HS-27A (cell line): ENCODE measurements at places on chromosomes 5 and 9.

- DNase-seq = no peak
Observed at GRCh38 chr5:58456026-58456425, 3.9 kb downstream of the PLK2 start.

DNA sequence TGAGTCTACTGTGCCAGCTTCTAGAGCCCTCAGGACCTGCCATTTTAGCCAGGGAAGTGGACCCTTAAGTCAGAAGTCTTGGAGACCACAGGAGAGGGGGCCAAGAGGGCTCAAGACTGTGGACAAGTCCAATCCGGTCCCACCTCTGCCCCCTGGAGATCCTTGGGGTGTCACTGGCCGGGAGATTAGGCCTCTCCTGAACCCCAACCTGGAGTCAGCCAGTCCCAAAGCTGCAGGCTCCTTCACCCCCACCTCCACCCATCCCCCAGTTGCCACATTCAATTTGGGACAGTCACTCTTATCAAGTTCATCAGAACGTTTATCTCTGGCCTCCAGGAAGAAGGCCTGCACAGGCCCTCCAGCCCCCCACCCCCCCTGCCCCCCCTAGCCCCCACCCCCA lies 290 bp downstream of the SLC23A1 start:
- no peak for DNase-seq

DNA sequence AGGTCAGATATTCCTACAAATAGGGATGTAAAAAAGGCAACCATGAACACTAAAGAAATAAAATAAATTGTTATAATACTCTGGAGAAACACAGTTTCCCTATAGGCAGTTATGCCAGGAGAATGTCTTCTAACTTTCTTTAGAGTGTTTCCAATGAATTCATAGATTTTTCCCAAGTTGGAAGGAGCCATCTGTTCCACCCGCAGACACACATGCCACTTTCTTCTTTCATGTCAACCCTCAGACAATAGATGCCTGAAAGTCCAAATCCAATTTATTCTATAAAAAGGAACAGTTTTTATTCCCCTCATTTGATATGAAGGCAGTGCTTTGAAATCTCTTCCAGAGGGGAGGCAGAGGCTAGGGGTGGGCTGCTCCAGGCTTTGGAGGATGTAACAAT lies 418.1 kb downstream of the ACTL7B start:
- no peak for DNase-seq

DNA sequence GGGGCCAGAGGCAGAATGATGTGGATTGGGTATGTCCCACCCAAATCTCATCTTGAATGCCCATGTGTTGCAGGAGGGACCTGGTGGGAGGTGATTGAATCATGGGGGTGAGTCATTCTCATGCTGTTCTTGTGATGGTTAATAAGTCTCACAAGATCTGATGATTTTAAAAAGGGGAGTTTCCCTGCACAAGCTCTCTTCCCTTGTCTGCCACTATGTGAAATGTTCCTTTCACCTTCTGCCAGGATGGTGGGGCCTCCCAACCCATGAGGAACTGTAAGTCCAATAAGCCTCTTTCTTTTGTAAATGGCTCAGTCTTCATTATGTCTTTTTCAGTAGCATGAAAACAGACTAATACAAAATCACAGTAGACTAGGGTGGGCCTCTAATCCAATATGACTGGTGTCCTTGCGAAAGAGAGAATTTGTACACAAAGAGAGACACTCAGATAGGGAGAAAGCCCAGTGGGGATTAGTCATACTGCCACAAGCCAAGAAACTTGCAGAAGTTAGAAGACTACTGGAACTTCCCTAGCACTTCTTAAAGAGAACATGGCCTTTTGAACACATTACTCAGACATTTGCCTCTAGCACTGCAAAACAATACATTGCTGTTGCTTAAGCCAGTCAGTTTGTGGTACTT lies 68.4 kb downstream of the ANXA1 start:
- DNase-seq = no peak

- no peak for DNase-seq
Observed at GRCh38 chr5:72402959-72403628, 82.9 kb downstream of the PTCD2 start.

- DNase-seq = peak; percentile 27
Observed at GRCh38 chr5:45038366-45038987, 229.7 kb downstream of the MRPS30 start.

GRCh38 chr5:158461240-158461854 lies 602.4 kb upstream of the CLINT1 start:
- DNase-seq = no peak

- no peak for DNase-seq
Observed at GRCh38 chr5:159106569-159107282, 7.0 kb upstream of the EBF1 start.

GRCh38 chr5:179558932-179559283 lies 8.6 kb downstream of the RUFY1 start:
- DNase-seq = no peak

GRCh38 chr5:76175821-76176403 lies 92.7 kb downstream of the SV2C start:
- no peak for DNase-seq

DNA sequence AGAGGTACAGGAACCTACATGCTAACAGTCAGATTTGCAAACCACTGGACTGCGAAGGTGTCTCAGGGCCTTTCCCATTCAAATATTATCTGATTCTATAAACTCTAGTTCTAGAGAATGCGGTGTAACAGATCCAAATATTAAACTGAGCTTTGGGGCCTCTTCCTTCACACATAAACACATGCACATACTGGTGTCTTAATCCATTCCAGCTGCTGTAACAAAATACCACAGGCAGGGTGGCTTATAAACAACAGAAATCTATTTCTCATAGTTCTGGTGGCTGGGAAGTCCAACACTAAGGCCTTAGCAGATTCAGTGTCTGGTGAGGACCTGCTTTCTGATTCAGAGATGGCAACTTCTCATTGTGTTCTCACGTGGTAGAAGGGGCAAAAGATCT lies 30.2 kb downstream of the RETREG1 start:
- no peak for DNase-seq

GRCh38 chr9:124022201-124023121 lies 10.9 kb downstream of the LHX2 start:
- DNase-seq = no peak

DNA sequence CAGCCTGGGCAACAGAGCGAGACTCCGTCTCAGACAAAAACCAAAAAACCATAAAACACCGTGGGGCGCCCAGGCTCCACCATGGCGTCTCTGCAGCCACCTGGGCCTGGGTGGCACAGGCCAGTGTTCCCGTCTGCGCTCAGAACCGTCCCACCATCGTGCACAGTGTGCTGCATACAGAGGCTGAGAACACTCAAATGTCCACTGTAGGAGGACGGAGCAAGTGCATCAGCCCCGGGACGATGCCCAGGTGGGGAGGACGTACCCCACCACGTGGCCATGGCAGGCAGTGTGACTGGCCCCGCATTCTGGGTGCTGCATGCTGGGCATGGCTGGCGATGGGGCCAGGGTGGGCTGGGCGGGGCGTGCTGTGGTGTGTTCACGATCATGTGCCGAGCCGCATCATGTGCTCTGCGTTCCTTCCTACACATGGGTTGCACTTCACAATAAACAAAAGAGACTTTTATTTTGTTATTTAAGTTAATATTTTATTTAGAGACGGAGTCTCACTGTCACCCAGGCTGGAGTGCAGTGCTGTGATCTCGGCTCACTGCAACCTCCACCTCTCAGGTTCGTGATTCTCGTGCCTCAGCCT lies 37.8 kb downstream of the EXD3 start:
- no peak for DNase-seq

GRCh38 chr9:91711755-91712601 lies 238.1 kb downstream of the ROR2 start:
- no peak for DNase-seq

DNA sequence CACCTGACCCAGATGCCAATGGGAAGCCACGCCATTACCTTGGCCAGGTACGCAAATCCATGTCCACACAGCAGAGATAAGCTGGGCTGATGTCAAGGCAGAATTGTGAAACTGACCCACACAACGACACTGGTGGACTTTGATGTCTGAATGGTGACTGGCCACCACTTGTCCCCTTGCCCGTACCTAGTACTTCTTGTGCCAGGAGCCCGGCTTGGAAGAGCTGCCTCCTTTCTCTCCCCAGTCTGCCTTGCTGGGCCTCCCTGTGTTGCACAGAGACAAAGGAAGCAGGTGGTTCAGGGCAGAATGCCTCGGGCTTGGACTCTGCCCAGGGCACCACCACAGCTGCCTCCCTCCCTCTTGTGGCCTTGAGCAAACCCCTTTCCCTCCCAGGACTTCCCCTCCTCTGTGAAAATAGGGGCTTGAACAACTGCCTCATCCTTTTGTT lies 23.3 kb downstream of the PTGES2 start:
- DNase-seq = no peak

DNA sequence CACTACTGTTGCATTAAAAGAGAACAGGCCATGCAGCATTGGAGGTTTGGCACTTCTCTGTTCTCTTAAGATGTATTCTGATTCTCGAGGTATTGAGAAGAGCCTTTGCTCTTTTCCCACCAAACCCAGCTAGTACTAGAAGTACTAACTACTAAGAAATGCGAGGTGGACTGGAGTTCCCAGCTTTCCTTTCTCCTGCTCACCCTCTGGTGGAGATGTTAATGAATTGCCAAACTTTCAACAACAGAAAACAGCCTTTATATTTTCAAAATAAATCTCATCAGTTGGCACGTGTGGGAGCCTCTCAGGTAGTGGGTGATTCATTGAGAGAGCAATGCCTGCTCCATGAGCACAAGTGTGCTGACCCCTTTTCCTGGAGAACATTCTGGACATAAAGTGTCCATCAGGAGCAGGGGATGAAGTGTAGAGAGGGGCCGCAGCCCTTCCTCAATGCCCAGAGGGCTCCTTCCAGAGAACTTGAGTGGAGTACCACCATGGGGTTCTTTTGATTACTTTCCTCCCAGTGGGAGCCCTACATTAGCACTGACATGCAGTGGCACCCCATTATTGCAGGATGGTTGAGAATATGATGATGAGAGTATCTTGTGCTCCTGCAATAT lies 45.7 kb downstream of the TMEM174 start:
- no peak for DNase-seq

GRCh38 chr9:94905606-94906005 lies 179.1 kb downstream of the AOPEP start:
- DNase-seq = no peak

DNA sequence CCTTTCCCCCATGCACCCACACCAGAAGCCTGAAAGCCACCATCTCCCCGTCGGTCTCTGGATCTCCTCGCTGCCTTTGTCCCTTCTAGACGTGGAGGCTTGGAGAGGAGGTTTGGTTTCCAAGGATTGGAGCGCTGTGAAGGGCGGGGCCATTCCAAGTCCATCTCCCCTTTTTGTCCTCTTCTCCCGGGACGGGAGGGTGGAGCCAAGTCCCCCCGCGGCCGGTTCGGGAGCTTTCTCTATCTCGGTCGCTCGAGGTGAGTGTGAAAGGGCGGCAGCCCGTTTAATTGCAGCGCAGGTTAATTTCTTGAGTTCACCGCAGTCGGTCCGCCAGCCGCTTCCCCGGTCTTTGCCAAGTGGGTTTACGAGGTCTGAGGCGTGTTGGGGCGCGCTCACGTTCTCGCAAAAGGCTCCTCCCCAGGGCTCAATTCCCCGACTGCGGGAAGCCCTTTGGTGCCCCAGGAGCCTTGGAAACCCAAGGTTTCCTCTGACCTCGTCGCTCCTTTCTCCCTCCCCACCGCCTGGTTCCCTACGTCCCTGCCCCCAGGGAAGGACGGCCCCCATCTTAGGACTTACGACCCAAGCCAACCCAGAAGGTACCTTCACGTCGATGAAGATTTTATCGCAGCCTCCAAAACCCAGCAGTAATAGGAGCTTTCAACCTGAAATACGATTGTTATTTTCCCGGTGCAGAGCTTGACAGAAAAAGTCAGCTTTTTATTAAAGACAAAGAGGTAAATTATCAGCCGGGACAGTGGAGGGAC lies 2.8 kb upstream of the ZNF462 start:
- no peak for DNase-seq

GRCh38 chr9:113148781-113149510 lies 1.9 kb upstream of the SLC31A2 start:
- DNase-seq = no peak

DNA sequence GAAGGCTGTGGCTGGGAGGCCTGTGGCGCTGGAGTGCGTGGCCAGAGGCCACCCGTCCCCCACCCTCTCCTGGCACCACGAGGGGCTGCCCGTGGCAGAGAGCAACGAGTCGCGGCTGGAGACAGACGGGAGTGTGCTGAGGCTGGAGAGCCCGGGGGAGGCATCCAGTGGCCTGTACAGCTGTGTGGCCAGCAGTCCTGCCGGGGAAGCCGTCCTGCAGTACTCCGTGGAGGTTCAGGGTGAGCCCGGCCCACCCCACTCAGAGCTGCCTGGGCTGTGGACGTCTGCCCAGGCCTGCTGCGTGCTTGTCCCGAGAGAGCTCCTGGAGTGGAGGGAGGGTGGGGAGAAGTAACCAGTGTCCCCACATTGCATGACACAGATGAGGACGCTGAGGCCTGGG lies 89.2 kb downstream of the HMCN2 start:
- DNase-seq = no peak

GRCh38 chr9:135294836-135295235 lies 184.7 kb upstream of the PPP1R26 start:
- DNase-seq = no peak

DNA sequence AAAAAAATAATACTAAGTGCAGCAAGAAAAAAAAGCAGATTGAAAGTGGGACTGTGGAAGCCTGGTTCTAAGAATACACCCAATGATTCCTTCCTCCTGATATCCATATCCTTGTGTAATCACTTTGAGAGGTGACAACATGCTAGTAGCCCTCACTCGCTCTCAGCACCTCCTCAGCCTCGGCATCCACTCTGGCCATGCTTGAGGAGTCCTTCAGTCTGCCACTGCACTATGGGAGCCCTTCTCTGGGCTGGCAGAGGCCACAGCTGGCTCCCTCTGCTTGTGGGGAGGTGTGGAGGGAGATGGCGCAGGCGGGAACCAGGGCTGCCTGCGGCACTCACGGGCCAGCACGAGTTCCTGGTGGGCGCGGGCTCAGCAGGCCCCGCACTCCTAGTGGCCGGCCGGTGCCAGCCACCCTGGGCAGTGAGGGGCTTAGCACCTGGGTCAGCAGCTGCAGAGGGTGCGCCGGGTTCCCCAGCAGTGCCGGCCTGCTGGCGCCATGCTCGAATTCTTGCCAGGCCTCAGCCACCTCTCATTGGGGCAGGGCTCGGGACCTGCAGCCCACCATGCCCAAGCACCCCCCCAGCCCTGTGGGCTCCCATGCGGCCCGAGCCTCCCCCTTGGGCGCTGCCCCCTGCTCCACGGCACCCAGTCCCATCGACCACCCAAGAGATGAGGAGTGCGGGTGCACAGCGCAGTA lies 24.5 kb upstream of the SELENOP start:
- no peak for DNase-seq

DNA sequence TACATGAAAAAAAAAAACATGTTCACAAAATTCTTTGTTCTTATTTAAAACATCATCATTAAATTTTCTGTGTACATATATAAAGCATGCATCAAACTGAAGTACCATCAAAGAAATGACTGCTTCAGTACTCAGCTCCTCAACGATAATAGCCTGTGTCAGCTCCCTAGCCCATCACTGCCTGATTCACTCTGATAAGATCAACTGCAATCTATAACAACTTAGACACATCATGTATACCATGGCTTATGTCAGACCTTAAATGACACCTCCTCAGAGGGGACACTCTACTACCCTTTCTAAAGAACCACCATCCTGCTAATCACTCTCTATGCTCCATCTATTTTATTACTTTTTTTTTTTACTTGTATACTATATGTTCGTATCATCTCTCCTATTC lies 200.5 kb upstream of the TLE4 start:
- DNase-seq = no peak
